Vagina (tissue), 2 donors: ENCODE measurements at places on chromosomes 6 and 20.

GRCh38 chr6:89536231-89536630, 102.3 kb downstream of the LYRM2 start:
- DNase-seq = no peak

- DNase-seq = no peak
These were observed 122.9 kb downstream of the SLC35F1 start for GRCh38 chr6:118029967-118030366.

DNA sequence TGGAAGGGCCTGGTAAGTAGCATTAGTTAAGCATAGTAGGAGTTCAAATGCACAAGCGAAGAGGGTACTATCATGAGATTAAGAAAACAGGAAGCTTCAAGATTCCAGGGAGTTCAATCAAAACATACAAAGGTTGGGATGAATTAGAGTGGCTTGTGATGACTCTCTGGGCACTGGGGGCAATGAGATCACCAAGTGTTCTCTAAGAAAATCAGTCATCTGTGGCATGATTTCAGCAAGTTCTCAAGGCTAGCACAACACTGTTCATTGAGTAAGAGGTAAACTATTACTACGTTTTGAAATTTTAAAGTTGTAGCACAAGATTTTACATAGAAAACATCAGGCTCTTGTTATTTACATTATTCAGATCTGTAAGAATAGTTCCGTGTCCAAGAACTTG, 139.7 kb upstream of the FLRT3 start:
- no peak for DNase-seq

- DNase-seq = no peak
These were observed 186.6 kb downstream of the LY86 start for GRCh38 chr6:6775074-6775473.

- no peak for DNase-seq
These were observed 2.6 kb downstream of the SPACA1 start for GRCh38 chr6:88050140-88050818.

DNA sequence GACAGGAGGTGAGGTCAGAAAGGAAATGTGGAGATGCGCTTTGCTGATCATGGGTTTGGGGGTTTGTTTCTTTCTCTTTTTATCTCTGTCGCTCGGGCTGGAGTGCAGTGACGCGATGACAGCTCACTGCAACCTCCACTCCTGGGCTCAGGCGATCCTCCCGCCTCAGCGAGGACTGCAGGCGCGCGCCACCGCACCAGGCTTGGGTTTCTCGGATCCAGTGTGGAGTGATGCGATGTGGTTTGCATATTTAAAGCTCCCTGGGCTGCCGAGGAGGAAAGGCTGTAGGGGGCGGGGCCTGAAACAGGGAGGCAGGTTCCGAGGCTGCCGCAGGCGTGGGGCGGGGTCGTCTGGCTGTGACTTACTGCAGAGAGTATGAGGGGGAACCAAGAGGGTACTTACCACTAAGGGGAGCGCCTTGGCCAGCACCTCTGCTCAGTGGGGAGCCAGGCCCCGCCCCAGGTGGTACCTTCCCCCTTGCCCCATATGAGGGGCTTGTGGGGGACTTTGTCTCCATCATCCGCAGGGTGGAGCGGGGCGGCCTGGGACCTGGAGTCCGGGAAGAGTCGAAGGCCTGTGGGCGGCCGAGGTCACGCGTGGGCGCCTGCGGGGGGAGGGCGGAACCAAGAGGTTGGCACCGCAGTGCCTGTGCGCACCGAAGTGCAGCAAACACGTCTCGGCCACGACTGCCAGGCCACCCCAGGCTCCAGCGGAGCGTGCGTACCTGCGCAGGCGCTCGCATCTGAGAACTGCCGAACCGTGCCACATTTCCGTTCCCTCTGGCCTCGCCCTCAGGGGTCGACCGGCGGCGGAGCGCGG, 12.7 kb upstream of the BAK1 start:
- DNase-seq = no peak

DNA sequence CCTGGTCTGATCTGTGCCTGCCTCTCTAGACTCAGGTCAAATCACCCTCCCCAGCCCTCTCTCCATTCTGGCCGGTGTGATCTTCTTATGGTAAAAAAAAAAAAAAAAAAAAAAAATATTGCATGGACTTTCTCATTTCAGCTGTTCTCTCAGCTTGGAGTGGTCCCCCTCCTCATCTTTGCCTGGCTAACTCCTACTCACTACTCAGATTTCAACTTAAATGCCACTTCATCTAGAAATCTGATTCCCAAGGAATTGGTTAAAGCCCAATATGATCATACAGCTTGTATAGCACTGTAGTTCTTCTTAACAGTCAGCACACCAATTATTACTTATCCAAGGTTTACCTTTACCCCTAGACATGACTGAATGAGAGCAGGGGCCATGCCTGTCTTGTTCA, 105.9 kb upstream of the CARMIL1 start:
- DNase-seq = no peak

GRCh38 chr20:25695532-25696370, 902 bp downstream of the ZNF337 start:
- DNase-seq = peak; percentile 58

DNA sequence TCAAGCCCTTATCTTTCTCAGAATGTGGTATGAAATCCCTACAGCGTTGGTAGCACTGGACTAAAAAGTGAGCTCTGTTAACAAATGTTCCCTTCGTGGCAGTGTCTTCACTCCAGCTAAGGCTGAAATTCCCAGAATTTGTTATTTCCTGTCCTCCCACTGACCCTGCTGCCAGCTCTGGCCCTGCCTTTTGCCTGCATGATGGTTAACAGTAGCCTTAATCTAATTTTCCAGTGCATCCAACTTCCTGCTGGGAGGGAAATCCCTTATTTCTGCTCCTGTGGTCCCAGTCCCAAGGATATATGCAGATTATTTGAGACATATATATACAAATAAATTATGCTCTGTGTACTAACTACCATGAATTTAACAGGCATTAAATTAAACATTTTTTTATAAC, 157.2 kb upstream of the CARMIL1 start:
- DNase-seq = no peak

DNA sequence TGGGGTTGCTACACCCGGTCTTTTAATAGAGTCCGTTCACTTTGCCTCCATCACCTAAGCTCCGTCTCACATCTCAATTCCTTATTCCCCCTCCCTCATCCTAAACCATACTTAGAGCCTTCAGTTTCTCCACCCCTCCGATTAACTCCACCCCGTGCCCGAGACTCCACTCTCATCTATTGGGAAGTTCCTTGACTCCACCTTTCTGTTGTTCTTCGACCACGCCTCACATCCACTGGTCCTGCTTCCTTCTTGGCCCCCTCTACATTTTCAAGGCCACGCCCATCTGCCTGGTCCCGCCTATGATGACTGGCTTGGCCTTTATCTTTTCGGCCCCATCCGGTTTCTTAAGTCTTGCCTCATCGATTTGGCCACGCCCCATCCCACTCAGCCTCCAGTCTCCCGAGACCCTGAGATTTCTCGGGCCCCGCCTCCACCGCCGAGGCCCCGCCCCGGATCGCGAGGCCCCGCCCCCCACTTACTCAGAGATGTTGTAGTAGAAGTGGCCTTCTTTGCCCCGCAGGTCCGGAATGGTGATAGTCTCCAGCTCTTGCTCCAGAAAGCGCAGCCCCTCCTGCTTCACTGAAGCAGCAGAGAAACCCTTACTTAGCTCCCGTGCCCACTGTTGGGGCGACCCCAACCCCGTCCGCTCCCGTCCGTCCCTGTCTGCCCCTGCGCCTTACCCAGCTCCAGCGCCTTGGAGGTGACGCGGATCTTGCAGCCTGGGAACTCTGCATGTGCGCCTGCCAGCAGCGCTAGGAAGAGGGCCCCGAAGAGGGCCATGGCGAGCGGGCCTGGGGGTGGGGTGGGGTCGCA, 1.1 kb downstream of the PLTP start:
- DNase-seq = peak; percentile 99

- no peak for DNase-seq
These were observed 384.2 kb downstream of the PRKN start for GRCh38 chr6:162343198-162343935.

- DNase-seq = no peak
These were observed 40.7 kb downstream of the RGS17 start for GRCh38 chr6:153090241-153090930.

DNA sequence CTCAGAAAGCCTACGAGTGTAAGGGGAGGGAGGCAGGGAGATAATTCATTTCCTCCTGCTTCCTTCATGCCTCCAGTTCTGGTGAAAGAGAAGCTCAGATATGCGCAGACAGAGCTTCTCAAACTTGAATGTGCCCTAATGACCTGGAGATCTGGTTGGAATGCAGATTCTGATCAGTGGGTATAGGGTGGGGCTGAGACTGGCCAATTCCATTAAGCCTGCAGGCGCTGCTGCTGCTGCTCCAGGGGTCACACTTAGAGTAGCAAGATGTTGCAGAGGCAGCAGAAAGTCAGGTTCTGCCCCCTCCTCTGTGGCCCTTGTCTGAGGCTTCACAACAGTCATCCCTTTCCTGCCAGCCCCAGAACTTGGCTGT, 161.0 kb downstream of the DHX35 start:
- no peak for DNase-seq

DNA sequence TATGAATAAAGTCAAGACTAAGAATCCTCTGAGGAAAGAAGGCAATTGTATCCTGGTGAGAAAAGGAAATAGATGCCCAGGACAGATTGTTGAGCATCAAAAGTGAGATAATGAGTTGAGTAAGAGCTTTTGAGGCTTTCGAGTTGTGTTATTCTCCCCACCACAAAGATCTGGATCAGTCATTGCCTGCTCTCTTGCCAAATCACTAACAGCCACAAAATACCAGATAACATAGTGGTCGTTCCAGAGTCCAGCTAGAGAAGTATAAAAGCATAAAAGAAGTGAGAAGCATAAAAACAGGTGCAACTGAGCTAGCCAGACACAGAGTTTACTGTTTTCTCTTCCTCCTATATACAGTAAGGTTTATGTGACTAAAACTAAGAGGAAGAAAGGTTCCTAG, 4.9 kb downstream of the SPINT4 start:
- no peak for DNase-seq

DNA sequence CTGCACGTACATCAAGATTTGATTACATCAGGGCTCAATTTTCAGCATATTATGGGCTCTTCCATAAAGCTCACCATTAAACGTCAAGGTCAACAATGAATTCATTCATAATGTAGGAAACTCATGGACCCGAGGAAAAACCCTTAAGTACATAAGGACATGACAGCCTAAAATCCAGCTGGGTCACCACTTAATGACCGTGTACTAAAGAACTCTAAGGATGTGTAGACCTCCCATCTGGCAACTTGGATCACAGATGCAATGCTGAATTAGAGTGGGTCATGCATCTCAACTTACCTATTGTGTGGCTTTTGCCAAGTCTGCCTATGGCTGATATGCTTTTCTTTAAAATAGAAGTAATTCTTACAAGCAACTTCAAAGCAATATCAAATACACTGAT, 26.7 kb upstream of the DEFB112 start:
- no peak for DNase-seq

GRCh38 chr6:167219967-167220512, 62.3 kb upstream of the GPR31 start:
- DNase-seq = no peak

DNA sequence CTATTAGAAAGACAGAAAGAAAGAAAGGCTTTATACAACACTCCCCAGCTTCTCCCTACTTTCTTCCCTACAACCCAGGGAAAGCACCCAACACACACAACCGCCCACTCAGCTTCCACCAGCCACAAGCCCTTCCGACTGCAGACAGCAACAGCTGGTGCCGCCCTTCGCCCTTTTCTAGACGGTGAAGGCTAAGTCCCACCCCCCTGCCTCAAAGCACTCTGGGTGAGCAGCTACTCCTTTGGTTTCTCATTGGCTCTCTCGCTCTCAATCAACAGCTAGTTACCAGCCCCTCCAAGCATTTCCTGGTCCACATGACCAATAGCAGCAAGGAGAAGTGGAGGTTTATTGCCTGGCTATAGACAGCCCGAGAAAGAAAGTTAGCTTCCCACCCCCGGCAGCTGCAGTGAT, 230.1 kb upstream of the MOCS1 start:
- no peak for DNase-seq

- DNase-seq = no peak
These were observed 52.8 kb downstream of the TOMM6 start for GRCh38 chr6:41840326-41840725.

- no peak for DNase-seq
These were observed 428.8 kb upstream of the ARID1B start for GRCh38 chr6:156348424-156348823.

- no peak for DNase-seq
These were observed 63.4 kb downstream of the TRAM2 start for GRCh38 chr6:52513464-52513863.

DNA sequence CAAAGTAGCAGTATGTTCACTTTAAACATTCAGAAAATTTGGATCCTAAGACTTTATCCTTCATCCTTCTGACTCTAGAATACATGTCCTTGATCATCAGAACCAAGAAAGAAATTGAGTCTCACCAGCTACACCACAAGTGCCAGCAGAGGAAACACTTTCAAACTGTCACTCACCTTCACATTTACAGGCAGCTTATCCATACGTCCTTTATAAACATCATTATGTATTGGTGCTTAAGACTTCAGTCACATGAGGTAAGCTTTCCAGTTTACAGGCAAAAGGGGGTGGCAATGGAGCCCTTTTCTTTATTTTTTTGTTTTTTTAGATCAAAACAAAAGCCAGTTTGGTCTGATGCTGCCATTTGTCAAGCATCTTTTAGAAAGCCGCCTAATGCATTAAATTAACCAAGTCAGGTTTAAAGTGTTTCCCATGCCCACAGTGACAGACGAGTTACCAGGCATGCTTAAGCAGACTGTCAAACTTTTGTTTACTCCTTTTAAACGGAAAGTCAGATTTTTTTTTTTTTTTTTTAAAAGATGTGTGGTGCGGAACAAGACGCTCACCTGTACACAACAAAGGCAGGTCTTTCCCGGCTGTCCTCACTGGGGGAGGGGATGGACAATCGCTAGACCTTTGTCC, 952 bp upstream of the BRPF3 start:
- no peak for DNase-seq

- no peak for DNase-seq
These were observed 24.8 kb downstream of the COL20A1 start for GRCh38 chr20:63317601-63318291.

- DNase-seq = no peak
These were observed at the start of gene KCNS1 for GRCh38 chr20:45100563-45101245. Gene KCNS1, minus strand, starts transcription at chr20:45101127. Its CDS starts 1,891 bp downstream, at chr20:45099236.

GRCh38 chr6:37801605-37801940, 18.0 kb upstream of the ZFAND3 start:
- DNase-seq = no peak

GRCh38 chr6:53928641-53929040, 133.8 kb downstream of the LRRC1 start:
- DNase-seq = no peak

GRCh38 chr6:138004430-138005287, 102.6 kb downstream of the PERP start:
- DNase-seq = no peak

- DNase-seq = no peak
These were observed 21.7 kb downstream of the KIZ start for GRCh38 chr20:21147593-21147992.

GRCh38 chr6:111812060-111813038, 60.9 kb downstream of the FYN start:
- no peak for DNase-seq
